Stimulated activated CD4-positive, alpha-beta T cell treated with anti-CD3 and anti-CD28 coated beads, Interleukin-15, amount 100 ng/mL, for 1 hour (primary cell): ENCODE measurements at places on chromosomes 5 and 9.

GRCh38 chr9:88818495-88819201, 172.6 kb upstream of the S1PR3 start:
- DNase-seq = no peak

DNA sequence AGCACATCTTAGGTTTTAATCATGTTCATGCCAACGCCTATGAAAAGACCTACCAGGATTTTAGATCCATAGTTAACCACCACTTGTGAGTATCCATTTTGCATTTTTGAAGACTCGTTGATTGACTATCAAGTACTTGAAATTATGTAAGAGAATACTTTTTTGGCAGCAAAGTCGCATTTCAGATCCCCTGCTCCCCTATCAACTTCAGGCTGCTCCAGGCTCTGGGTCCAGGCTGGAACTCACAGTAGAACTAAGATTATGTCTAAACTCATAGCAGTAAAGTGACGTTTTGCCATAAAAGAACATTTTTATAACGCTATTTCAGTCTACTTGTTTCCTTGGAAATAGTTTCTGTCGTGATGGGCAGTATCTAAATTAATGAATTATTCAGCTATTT, 267.7 kb downstream of the FANCC start:
- no peak for DNase-seq

DNA sequence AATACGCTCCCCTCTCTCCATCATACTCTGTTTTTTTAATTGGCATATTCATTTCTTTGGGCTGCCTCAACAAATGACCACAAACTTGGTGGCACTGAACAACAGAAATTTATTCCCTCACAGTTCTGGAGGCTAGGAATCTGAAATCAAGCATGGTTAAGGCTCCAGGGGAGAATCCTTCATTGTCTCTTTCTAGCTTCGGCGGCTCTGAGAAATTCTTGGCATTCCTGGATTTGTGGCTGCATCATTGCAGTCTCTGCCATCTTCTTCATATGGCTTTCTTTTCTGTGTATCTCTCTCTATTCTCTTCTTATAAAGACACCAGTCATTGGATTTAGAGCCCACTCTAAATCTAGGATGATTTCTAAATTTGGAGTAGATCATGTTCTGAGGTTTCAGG, 10.9 kb upstream of the SLC24A2 start:
- DNase-seq = no peak

GRCh38 chr5:168291342-168291963, at the start of gene WWC1:
TSS of gene WWC1 (plus strand) at chr5:168291645. CDS start at chr5:168292153, 508 bp downstream.
- peak; percentile 15 for DNase-seq

- DNase-seq = no peak
Measured at GRCh38 chr5:73448463-73449136, at the start of gene FOXD1. TSS of gene FOXD1 (minus strand) at chr5:73448777. CDS start at chr5:73448362, 415 bp downstream.

DNA sequence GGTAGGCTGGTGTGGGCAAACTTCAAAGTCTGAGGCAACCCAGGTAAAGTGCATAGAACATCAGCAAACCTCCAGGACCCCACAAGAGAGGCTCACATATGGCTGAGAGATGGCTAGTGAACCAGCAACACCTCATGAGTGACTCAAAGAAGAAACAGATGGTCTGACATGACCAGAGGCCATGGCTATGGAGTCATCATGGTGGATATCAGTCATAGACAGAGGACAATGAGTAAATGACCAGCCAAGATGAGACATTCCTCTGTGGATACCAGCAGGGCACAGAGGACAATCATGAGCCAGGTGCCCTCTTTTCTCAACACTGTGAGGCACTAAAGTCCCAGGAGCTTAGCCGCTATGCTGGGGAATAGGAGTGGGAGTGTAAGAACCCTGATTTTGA, 180.8 kb downstream of the RASEF start:
- DNase-seq = no peak
